ENCODE measurements at places on chromosomes 6 and 20. TPM values are rescaled to one million over a fixed set of nuclear protein-coding genes. Genes with fewer than 3 reads are reported as not detected.

MOXD1 gene
- 3.5 TPM for total RNA-seq

EPHA7 gene
- total RNA-seq, result 0.82 TPM

ADTRP gene
- total RNA-seq, result 0.58 TPM

TBC1D22B gene
- 10.8 TPM for total RNA-seq

ULBP2 gene
- total RNA-seq, result 7.3 TPM

HCRTR2 gene
- 0.36 TPM for total RNA-seq

FGD2 gene
- not detected for total RNA-seq

INSM1 gene
- not detected for total RNA-seq

SLC17A3 gene
- total RNA-seq, result not detected

CAGE1 gene
- 0.30 TPM for total RNA-seq

C6orf58 gene
- total RNA-seq, result not detected

NRSN1 gene
- not detected for total RNA-seq

OXT gene
- total RNA-seq, result not detected

VWA7 gene
- total RNA-seq, result 0.54 TPM

OR2H2 gene
- not detected for total RNA-seq

GLP1R gene
- not detected for total RNA-seq

SIRPD gene
- total RNA-seq, result not detected

THBD gene
- 14.2 TPM for total RNA-seq

OLIG3 gene
- 0.14 TPM for total RNA-seq

GRIK2 gene
- 2.5 TPM for total RNA-seq

CD2AP gene
- 68.8 TPM for total RNA-seq

OR12D3 gene
- not detected for total RNA-seq

CST5 gene
- total RNA-seq, result 0.41 TPM

COL9A3 gene
- total RNA-seq, result 43.0 TPM

GPX5 gene
- total RNA-seq, result 4.3 TPM

CST2 gene
- total RNA-seq, result 1.7 TPM

SNHG17 gene
- 39.3 TPM for total RNA-seq

ABCC10 gene
- total RNA-seq, result 40.8 TPM

SLC4A11 gene
- 3.9 TPM for total RNA-seq

Measured in astrocyte (in vitro differentiated cells and primary cell).